ENCODE measurements at places on chromosomes 7 and 10.
A peak's percentile ranks its signal among the peaks of the same experiment; 100 is the strongest.

DNA sequence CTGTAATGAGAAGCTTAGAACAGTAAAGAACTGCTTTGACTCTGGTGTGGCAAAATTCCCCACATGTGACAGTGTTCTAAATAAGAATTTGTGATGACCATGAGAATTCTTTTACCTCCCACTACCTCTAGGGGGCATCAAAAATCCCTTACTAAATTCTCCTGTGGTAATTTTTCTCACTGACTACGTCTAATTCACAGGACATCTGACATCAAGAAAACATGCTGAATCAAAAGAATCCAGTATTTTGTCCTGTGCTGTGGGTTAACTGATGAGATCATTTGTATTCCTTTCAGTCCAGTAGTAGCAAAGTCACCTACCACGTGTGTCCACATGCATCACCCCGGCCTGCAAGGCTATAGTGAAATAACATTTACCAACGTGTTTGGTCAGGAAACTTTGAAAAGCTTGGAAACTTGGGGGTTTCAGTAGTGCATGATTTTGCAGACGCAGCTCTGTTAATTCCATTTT, 103.8 kb downstream of the ATE1 start:
- no peak for DNase-seq

DNA sequence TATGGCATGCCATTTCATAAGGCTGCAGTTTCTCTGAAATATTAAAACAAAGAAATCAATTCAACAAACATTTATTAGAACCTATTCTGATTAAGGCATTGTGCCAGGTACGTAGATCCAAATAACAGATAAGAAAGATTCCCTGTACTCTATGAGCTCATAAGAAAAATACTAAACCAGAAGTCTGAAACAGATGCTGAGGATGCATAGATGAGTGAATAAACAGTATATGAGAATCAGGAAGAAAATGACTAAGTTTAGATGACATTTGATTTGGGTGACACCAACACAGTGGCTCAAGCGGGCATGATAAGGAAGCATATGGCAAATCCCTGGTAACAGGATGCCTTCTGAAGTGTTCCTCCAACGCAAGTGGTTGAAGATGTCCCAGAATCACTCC, 477.2 kb downstream of the PARD3 start:
- DNase-seq: no peak

GRCh38 chr10:122373721-122374120, 787 bp upstream of the PLEKHA1 start:
- no peak for DNase-seq

DNA sequence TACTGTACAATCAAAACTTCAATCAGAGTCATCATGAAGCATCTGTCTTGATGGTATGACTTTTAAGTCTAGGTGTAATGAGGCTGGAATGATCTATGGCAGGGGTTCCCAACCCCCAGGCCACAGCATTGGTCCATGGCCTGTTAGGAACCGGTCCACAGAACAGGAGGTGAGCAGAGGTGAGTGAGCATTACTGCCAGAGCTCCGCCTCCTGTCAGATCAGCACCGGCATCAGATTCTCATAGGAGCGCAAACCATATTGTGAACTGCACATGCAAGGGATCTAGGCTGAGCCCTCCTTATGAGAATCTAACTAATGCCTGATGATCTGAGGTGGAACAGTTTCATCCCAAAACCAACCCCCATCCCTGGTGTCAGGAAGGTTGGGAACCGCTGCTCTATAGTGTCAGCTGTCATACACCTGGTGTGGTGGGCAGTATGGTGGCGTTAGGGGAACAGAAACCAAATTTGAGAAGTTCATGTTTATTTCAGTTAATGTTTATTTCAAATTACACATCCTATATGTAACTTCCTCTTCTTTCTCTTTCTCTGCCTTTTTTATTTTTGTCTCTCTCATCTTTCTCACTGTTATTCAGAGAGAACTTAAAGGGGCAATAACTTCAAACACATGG, 432.6 kb downstream of the TNS3 start:
- no peak for DNase-seq

GRCh38 chr7:20541608-20542349, 73.7 kb upstream of the ABCB5 start:
- no peak for DNase-seq

GRCh38 chr7:158406801-158407200, 180.8 kb downstream of the PTPRN2 start:
- DNase-seq: no peak

DNA sequence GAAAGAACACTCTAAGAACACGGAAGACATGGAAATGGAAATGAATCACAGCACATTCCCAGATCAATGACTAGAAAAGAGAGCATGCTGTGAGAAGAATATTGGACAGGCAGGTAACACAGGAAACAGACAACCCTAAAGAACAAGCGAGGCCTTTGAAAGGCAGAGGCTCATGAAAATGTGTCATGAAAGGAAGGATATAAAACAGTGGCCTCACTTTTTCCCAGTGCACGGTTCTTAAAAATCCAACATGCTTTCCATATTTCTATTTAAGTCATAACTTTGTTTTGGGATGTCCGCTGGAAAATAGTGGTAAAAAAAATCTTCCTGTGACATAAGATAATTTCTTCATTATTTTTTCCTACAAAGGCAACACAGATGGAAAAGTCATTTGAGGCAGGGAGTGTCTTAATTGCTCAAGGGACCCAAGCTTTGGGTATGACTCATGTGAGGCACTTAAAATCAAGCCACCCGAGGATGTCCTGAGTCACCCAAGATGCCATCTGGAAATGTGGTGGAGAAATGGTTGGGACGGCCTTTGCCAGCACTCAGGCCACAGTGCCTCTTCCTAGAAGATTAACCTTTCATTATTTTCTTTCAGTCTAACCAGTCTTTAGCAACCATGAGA, 17.0 kb downstream of the ITIH5 start:
- DNase-seq: no peak

GRCh38 chr7:73567846-73568685, 10.3 kb downstream of the TBL2 start:
- DNase-seq: no peak

DNA sequence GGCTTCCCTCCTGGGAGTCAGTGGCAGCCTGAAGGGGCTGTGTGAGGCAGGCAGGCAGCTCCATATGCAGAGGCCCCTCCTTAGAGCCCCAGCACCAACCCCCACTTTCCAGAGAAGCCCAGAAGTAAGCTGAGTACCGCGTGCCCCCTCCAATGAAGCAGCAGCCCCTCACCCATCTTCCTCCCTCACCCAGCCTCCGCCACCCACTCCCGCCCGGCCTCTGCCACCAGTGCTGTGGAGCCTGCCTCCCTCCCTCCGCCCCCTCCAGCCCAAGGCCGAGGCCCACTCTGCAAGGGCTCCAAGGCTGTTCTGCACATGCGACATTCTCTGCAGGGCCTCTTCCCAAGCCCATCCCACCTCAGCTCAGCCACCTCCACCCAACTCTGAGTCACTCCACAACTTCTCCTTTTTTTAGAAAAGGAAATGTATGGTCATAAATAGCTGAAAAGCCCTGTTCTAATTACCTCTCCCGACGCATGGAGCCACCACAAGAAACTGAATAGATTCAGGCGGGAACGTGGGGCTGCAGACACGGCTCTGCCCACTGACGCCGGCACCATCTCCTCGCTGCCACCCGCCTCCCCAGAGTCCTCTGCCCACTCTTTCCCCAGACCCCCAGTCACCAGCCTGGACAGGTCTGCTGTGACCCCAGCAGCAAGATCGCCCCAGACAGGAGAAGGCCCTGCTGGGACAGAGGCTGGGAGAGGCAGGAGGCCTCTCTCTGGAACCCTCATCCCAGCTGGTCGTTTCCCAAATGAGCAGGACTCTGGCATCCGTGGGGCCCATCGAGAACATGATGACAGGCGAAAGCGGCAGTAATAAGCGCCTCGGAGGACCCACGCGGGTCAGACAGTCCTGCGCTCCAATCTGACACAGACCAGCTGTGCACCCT, 213.9 kb downstream of the MAD1L1 start:
- DNase-seq: no peak

- no peak for DNase-seq
Observed at GRCh38 chr10:53489335-53490182, 717.0 kb upstream of the MBL2 start.

DNA sequence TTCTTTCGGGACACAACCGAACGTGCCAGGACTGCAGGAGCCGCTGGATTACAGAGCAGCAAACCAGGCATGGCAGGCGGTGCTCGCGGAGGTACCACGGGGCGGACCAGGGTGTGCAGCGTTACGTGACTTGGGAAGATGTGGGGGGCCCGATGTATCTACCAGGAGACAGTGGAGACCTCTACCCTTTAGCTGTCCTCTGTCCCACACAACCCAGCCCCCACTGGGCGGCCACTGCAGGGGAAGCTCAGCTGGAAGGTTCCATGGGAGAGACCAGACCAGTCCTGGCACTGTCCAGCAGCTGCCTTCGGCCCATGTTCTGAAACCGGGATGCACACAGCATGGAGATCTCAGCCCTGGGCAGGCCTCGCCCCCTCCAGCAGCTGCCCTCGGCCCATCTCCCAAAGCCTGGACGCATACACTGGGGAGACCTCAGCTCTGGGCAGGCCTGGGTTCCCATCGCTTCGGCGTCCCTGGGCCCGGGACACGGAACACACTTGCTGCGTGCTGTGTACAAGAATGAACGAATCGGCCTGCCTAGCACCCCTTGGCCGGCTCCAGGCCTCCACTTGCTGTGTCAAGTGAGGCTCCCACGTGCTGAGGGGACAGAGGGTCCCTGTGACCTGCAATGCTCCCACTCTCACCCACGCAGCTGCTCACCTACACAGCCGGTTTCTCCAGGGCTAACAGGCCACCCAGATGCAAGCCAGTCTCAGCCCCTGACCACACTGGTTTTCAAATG, 177.4 kb downstream of the ELFN1 start:
- DNase-seq: no peak

DNA sequence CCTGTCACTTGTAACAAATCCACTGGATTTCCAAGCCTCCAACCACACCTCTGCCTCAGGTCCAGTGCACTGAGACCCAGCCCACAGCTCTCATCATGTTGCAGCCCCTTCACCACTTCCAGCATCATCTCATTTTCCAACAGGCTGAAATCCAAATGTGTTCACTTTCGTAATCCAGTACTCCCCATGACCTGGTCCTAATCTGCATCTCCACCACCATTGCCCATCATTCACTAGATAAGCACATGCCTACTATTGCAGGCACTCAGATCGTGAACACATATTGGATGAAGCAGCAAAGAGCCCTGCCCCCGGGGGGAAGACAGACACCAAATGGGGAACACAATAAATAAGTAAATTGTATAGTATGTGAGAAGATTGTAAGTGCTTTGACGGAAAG, 76.1 kb upstream of the INSIG1 start:
- DNase-seq: no peak

DNA sequence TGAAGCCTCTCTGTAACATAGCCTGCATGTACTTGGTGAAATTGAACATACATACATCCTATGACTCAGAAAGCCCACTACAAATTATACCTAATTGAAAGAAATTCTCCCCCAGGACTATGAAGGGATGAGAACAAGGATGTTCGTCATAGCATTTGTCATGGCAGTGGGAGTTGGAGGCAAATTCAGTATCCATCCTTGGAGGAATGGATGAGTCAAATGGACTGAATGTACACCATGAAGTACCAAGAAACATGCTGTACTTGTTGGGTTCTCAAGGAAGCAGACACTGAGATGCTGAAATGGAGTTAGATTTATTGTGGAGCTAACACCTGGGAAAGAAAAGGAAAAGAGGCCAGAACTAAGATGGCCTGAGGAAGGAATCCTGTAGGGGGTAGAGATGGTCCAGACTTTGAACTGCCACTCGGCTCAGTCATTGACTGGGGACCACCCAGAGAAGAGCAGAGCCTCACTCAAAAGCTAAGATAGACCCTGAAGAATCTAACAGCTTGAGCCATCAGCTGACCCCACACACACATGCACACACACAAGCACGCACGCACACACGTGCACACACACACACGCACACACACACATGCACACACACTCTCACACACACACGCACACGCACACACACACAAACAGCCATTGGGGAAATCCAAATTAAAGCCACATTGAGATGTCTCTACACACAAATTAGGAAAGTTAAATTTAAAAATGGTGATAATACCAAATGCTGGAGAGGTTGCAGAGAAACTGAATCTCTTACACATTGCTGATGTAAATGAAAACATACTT, 22.3 kb downstream of the AOC1 start:
- no peak for DNase-seq

DNA sequence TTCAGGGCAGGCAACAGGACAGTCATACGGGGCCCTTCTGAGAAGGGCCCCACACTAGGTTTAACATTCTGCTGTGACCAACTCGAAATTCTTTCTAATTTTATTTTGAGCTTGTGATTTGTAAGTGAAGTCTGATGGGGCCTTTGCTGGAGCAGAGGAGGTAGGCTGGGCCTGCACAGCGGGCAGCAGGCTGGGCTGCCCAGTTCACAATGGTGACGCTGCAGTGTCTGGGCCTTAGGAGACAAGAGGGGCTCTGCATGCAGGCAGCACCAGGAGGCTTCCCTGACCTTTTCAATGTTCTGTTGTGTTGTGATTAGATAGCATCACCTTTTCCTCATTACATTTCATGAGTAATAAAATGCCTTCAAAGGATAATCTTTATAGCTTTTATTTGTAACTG, 175.1 kb downstream of the CXCL12 start:
- DNase-seq: no peak

DNA sequence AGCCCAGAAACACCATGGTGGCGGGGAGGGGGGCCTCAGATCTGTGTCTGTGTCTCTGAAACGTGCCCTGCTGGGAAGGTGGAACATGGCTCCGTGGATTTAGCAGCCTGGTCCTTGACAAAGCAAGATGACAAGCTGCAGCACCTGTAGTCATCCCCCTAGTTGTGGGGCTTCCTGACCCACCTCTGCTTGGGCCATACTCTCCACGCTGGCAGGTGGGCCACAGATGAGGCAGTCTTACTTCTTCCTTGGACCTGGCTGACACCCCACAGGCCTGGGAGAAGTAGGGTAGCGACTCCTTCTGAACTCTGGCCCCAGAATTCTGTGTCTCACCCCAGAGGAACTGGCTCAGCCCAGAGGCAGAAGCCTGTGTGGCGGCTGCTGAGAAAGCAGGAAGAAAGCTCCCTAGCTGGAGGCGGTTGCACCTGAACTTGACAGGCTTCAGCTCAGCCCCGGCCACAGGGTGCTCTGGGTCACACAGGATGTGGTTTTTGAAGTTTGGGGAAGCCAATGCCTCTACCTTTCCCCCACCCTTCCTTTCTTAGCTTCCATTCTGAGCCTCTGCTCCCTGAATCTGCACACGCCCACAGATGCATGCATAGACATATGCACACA, 113.9 kb downstream of the ABLIM1 start:
- peak; percentile 47 for DNase-seq

- DNase-seq: no peak
Observed at GRCh38 chr10:113023017-113023416, 73.0 kb downstream of the TCF7L2 start.

DNA sequence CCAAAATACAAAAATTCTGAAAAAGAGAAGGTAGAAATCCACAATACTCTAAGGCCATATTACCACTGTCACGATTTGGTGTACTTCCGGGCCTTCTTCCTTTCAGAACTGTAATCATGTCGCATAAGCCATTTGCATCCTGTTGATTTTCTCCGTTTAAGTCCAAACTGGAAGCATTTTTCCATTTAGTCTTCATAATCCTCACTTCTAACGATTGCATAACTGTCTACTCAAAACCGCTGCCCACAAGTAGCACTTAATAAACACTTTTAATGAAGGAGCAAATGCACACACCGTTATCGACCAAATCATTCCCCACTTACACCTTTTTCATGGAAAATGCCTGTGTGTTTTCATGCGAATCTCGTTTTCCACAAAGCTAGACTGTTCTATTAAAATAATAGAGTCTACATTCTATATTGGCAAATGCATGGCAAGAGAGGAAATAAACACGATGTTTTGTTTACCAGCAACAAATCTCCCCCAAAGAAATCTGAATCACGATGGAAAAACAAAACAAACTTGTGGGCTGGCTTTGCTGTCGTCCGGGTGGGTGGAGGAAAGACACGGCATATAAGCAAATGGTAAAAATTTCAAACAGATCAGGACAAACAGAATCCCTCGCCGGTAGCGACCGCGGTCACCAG, 1.0 kb downstream of the ATE1 start:
- DNase-seq: no peak

Measured in activated CD4-positive, alpha-beta T cell treated with anti-CD3 and anti-CD28 coated beads for 1 hour (primary cell).